AG10803 (cell line): ENCODE measurements at places on chromosomes 4 and X.

GRCh38 chrX:77450996-77451395 lies 3.8 kb downstream of the FGF16 start:
- DNase-seq = peak; percentile 50

GRCh38 chrX:41561045-41561444 lies 113.9 kb downstream of the NYX start:
- DNase-seq = peak; percentile 68

GRCh38 chrX:105263171-105263570 lies 42.7 kb upstream of the TEX13A start:
- no peak for DNase-seq

DNA sequence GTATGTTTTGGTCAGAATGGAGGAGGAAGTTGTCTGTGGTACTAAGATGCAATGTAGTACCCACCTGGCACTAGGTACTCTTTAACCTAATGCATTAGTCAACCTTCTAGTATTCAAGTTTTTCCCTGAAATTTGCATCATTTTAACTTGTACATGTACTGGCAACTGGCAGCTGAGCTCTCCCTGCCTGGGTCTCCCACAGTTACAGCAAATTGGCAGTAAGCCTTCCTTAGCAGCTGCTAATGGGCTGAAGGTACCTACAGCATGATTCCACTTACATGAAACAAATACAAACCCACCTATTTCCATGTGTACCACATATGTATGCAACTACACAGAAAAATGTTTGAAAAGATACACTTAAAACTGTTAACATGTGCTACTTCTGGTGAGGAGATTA lies 8.1 kb upstream of the KLHL2 start:
- DNase-seq = no peak

DNA sequence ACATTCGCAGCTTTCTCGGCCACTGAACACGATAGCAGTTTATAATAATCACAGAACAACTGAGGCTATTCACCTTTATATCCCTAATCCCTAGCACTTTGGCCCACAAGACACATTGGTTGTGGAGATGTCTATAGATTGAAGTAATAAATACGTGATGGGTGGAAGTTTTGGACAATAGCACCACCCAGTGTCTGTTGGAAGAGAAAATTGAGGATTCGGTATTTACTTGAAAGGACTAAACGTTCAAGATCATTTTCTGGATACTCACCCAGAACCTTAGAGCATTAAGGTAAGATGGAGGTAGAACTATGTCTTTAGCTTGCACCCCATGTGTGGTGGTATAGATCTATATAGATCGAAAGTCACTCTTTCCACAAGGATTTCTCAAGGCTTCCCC lies 787 bp upstream of the TMSB15A start:
- DNase-seq = peak; percentile 1

DNA sequence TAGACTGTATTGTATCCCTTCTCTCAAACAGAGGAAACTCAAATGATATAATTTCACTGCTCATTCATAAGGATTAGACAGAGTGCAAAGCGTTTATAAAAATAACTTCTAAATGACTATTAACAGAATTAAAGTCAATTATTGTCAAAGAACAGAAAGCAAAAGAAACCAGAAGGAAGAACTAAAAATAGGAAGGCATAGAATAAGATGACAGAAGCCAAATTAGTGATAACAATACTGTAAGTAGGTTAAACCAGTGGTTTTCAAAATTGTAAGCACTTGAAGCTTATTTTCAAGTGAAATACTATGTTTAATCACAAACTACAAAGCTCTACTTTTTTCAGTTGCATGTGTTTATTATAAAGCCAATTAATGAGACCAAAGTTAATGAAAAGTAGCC lies 305.2 kb downstream of the PPP1R2C start:
- no peak for DNase-seq

DNA sequence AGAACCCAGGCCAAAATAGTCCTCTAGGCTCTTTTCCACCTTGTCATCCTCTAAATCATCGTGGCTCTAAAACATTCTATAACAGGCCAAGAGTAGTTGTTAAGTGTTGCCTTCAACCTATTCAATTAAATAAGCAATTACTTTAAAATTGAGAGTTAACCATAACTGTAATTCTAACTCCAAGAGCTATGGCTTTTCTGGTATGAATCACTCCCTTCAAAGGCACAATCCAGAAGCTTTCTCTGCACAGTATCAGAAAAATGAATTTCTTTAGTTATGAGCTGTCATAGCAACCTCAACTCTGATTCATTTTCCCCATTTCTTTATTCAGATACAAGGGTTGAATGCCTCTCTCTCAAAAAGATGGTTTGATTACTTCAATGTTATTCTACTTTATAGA lies 21.7 kb downstream of the INPP4B start:
- DNase-seq = no peak

DNA sequence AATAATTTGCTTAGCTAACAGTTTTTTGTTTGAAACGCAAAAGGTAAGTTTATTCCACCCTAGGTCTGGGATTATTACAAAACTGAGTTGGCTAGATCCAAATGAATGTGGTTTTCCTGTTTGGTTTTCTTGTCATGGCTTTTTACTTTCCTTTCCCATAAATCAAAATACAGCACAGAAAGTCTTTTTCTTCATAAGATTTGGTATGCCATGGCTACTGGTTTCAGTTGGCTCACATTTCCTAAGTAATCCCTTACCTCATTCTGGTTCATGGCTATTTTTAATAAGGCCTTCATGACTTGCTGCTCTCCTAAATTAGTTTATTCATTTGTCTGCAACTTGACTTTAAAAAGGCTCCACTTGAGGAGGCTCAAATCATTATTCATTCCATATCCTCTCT lies 12.9 kb upstream of the PAK3 start:
- DNase-seq = no peak

DNA sequence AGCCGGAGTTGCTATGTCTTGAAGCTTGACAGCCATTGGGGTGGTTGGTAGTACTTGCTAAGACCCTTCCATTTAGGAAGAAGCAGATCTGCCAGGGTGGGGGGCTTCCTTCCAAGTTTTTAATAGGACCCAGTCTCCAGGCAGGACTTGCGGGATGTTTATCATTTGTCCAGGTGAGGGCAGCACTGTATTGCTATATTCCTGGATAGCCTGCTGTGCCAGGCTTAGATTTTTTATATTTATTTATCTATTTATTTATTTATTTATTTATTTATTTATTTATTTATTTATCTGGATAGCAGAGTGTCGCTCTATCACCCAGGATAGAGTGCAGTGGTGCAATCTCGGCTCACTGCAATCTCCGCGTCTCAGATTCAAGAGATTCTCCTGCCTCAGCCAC lies 87.4 kb upstream of the CT45A1 start:
- DNase-seq = peak; percentile 0

GRCh38 chrX:68919707-68920106 lies 90.9 kb downstream of the EFNB1 start:
- DNase-seq = no peak

DNA sequence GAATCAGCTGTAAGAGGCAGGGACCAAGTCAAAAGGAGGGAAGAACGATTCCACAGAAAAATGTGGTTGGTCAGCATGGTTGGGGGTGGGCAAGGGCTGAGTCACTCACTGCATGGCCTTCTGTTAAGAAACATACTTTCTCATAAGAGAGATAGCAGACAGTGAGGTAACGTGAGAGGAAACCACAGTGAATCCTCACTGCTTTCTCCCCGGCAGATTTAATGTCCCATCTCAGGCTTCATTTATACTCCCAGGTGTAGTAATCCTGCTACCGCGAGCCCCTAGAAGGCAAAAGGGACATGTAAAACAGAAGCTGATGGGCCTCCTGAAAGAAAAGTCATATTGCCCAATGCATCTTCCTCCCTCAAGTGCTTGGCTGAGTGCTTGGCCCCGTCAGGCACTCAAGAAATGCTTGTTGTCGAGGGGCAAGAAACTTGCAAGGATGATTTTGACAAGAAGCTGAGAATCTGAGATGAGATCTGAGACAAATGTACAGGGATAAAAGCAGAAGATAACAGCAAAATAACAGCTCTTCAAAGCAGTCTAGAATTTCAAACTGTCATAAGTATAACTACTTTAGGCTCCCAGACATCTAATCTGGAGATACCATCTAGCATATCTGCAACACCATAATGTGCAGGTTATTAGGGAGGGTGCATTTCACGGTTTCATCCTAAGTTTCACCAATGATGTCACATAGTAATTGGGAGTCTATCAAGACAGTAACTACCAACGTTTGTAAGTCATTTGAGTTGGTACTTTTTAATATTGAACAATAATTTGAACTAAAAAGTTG lies 40.2 kb downstream of the SH3KBP1 start:
- DNase-seq = peak; percentile 85
